Epithelial cell of prostate (primary cell): ENCODE measurements at places on chromosomes 7 and 10.
A peak's percentile ranks its signal among the peaks of the same experiment; 100 is the strongest.

GRCh38 chr7:149830997-149831740, 7.0 kb upstream of the ZNF862 start:
- no peak for DNase-seq

DNA sequence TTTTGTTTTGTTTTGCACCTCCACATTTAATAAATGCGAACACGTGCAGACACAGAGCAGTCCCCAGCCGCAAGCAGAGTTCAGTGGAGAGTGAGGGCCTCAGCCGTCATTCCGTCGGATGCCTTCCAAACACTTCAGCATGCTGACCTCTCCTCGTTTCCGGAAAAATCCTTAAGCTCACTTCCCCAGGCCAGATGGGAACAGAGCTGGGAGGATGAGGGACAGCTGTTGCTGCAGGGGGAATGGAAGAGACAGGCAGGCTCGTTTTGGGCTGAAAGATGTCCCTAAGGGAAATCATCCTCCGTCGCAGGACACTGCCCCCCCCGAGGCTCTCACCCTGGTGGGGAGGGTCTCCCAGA, 17.2 kb upstream of the FGFR2 start:
- no peak for DNase-seq

GRCh38 chr7:100627238-100627549, 14.2 kb downstream of the TFR2 start:
- no peak for DNase-seq

DNA sequence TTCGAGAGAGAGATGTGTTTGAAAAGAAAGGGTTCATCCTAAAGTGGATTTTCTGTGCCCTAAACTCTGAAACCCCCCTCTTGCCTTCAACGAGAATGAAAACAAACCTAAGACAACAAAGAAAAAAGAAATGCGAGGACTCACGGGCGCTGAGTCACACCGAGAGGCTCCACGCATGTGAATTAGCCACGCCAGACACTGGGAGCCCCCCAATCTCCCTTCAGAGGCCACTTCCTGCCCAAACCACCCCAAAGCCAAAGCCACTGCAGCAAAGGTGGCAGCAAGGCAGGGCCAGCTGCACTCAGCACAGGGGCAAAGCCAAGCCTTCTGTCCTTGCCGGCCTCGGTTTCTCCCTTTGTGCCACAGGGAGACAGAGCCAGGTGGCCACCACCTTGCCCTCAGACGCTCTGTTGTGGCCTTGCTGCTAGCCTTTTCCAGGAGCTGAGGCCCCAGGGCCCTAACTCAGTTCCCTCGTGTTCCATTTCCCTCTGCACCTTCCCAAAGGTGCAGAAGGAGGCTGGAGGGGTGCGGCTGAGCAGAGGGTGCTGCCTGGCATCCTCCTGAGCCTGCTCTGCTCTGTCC, 93.3 kb downstream of the FAM53B start:
- no peak for DNase-seq

DNA sequence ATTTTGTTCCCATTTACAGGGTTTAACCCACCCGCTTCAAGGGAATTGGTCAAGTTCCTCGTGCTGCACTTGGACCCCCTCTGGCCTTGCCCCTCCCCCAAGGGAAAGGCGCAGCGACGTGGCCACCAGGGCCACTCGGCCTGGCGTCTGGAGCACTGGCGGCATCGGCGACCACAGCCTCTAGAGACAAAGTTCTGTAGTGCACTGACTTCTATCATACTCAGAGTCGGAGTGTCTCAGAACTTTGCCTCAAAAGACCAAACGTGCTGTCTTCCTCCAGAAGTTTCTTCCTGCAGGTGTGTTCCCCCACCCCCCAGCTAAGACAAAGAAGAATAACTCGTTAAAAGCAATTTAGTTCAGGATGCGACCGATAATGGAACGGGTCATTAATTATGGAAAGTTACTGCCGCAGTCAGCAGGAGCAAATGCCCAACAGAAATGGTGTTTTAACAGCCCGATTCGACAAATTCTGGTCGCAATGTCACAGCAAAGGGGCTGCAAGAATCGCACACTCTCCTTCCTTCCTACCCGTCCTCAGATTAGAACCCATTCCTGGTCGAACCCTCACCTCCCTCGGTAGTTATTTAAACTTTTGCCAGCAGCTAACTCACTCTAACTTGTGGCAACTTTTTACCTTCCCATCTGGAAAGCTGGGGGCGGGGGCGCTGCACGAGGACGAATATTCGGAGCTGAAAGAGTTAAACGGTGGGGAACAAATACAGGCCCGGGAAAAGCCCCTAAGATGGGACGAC, 202.1 kb upstream of the NFE2L3 start:
- no peak for DNase-seq

- DNase-seq: no peak
Measured at GRCh38 chr10:62001898-62002297, 100.4 kb downstream of the ARID5B start.

- peak; percentile 55 for DNase-seq
Measured at GRCh38 chr7:78702770-78703169, 750.7 kb downstream of the MAGI2 start.

GRCh38 chr7:73358590-73359275, 30.8 kb downstream of the FKBP6 start:
- DNase-seq: no peak

GRCh38 chr7:107075863-107076574, 31.5 kb downstream of the PRKAR2B start:
- DNase-seq: no peak

DNA sequence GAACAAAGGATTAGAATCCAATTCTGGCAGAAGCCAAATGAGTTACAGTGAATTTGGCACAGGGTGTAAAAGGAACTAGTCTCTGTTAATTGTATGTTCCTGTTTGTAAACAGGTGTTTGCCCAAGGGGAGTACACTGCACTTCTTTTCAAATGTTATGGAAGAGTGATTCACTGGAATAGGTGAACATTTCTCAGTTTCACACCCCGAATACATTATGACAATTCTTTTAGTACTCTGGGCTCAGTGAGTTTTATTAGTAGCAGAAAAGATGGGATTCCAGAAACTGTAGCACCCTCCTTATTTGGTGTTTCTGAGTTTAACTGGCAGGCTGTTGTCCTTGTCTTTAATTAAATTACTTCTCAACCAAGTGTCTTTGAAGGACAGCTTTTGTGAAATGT, 329.2 kb downstream of the BBS9 start:
- DNase-seq: no peak

GRCh38 chr10:132477066-132477397, 60.6 kb upstream of the INPP5A start:
- no peak for DNase-seq

DNA sequence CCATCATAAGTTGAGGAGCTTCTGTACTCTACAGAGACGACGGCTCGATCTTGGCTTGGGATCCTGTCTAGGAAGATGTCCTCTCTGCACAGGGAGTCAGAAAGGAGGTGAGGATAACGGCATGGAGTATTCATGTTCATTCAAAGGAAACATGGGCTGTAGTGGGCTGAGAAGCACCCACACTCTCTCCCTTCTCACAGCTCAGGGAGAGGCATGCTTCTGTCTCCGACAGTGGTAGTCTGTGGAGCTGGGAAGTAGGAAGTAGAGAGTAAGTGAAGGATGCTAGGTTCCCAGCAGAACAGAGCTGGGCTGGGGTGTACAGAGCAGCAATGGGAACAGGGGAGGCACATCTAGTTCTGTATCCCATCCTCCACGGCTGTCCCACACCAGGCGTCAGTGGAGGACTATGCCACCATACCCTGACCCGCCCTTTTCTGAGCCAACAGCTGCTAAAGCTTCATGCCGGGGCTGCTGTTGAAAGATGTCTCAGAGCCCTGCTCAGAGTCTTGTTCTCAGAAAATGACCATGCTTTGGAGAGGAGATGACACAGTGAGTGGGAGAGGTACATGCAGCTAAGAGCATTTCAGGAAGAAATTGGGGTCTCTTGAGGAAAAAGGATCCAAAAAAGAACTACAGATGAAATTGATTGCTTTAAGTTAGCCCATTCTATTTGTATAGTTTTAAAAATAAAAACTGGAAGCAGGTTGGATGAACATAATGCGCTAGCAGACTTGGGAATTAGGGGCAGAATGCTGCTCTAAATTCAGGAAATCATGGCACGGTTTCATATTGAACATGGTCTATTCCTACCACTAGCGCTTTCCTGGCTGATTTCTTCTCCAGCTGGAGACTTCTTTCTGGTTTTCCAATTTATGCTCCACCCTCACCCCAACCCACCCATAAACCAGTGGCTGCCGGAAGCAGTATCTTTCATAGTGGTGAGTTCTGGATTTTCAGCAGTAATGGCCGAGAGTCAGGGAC, 138.6 kb downstream of the CHN2 start:
- DNase-seq: no peak

DNA sequence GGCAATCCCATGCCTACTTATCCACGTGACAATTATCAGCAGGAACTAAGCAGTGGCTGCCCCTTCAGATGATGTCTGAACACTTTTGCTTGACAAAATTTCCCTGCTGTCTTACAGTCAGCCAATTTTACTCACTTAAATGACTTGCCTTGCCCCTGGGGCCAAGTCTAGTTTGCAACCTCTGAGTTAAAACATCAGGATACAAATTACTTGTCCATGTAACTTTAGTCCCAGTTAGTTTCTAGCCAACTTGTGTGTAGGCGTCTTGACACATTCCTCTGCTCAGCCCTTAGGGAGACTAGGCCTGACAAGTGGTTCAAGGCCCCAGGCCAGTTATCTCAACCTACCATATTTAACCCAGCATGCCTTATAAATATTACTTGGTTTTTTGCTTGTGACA, 11.6 kb upstream of the TYSND1 start:
- DNase-seq: no peak

DNA sequence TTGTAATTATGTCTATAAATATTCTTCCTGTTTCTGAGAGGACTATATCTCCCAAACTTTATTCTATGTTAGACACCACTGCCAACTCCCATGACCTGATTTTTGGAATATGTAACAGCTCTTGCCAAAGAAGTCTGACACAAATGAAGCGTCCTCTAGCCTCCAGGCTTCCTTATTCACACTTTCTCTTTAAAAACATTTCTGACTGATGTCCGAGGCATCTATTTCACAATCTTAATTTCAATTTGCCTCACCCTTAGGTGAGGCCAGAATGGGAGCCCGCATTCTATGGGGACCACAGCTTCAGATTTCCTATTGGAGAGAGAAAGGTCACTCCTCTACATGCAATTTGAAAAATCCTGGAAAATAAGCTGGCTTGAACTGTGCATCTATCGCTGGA, 873.2 kb downstream of the GATA3 start:
- DNase-seq: peak; percentile 26

- DNase-seq: no peak
Measured at GRCh38 chr10:113620936-113621335, 42.9 kb downstream of the NRAP start.

GRCh38 chr10:33521062-33521461, 186.6 kb upstream of the NRP1 start:
- DNase-seq: no peak

DNA sequence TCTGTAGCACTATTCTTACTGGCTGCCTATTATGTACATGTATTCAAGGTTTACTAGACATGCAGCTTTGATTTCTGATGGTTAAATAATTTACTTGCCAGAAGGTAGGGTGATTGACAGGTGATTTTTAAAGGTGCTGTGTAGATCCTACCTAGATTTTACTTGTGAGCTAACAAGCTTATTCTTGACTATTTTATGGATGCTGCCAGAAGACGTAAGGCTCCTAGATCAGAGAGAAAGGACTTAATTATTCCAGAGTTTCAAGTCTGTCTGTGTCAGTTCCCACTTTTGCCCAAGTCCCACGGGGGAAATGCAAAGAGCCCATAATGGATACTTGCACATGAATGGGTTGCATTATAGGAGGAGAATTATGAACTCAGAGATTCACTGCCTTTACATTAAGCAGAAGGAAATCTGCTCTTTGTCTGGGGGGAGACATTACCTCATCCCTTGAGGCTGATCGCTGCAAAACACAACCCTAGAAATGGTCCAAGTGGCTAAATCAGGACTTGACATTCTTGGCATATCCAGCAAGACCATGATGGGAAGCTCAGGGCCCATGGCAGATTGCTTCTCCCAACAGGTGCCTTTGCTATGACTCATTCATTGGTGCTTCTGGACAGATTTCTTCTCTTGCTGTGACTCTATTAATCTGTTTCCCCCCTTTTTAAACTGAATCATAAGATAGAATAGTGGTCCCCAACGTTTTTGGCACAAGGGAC, 32.1 kb downstream of the GPR158 start:
- DNase-seq: no peak

DNA sequence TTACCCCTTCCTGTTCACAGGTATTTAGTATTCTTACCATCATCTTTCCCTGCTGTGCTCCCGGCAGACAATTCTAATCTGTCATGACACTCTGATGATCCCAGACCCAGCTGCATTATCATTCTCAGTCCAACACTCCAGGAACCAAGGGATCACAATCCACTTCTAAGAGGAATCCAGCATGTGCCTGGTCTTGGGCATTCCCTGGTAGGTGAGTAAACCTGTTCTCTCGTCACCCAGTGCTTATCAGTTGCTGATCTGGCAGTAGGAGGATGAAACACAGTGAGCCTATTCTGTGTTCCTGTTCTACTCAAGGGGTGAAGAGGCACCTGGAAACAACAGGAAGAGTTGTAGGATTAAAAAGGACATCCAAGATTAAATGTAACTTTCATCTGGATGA, 1.3 kb upstream of the DMBT1 start:
- DNase-seq: peak; percentile 34

- DNase-seq: no peak
Measured at GRCh38 chr7:18559756-18560155, 64.2 kb downstream of the HDAC9 start.

- no peak for DNase-seq
Measured at GRCh38 chr7:25379351-25380300, 151.3 kb upstream of the NPVF start.

- no peak for DNase-seq
Measured at GRCh38 chr10:97020452-97021400, 165.0 kb downstream of the SLIT1 start.

GRCh38 chr10:13994932-13995331, 335.8 kb downstream of the FRMD4A start:
- DNase-seq: no peak

- DNase-seq: no peak
Measured at GRCh38 chr10:131006458-131007256, 304.9 kb downstream of the TCERG1L start.

GRCh38 chr10:34912771-34913170, 97.7 kb upstream of the PARD3 start:
- no peak for DNase-seq

DNA sequence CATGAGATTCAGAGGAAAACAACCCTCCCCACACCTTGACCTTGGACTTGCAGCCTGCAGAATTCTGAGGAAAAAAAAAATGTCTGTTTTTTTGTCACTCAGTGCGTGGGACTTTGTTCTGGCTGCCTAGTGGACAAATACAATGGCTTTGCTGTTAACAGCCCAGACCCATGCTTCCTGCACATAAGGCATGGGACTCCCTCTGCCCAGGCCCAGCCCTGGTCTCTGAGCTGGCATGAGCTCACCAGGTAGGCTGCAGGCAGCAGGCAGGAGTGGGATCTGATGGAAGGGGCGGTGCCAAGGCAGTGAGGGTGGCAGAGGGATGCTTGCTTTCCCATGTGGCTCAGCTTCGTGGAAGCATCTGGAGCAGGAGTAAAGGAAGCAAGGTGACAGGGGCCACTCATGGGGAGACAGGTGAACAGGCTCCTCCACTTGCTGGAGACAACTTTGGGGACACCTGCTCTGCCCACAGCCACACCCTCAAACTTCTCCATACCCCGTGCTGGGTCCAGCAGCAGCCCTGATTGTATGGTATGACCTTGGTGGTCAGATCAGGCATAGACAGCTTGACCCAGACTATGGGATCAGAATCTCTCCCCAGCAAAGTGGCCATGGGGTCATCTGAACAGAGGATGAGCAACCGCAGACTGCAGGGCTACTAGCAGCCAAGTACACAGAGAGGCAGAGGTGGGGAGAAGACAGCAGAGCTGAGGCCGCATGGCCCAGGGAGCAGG, 27.0 kb downstream of the ANXA8 start:
- no peak for DNase-seq

GRCh38 chr10:131963350-131963749, 18.4 kb downstream of the BNIP3 start:
- DNase-seq: no peak
